Activated effector memory CD4-positive, alpha-beta T cell treated with anti-CD3 and anti-CD28 coated beads, Interleukin-2, amount 50 U/mL, for 16 hours (primary cell): ENCODE measurements at places on chromosomes 6 and 20.

GRCh38 chr6:109301418-109301817 is 80.8 kb downstream of the CD164 start:
- no peak for DNase-seq

- no peak for DNase-seq
These were observed 9.4 kb downstream of the DIDO1 start for GRCh38 chr20:62916703-62917476.

DNA sequence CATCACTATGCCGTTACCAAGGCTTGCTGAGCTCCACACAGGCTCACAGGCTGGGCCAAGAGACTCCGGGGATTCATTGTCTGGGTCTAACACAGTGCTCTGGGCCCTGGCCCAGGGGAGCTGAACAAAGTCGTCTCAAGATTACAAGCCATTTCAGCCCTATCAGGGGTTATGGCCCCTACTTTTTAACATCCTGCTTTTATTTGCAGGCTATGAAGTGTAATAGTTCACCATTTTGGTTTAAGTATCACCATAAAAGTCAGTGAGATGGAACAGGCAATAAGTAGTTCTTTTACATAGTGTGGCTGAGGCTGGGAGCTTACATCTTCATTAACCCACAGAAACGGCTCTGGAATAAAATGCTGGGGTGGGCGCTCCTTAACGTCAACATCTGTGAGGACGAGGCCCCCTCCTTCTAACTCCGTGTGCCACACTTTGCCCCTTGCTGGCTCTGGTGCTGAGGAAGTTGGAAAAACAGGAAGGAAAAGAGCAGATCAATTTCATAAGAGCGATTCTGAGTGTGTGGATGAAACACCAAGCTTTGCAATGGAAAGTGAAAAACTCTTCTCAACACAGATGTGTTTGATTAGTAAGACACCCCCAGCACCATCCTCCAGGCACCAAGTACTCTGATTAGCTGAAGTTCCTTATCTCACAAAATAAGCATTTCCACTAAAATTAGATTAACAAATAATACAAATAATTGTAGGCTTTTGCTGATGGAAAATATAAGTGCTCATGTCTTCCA is 447.3 kb downstream of the MAFB start:
- no peak for DNase-seq

DNA sequence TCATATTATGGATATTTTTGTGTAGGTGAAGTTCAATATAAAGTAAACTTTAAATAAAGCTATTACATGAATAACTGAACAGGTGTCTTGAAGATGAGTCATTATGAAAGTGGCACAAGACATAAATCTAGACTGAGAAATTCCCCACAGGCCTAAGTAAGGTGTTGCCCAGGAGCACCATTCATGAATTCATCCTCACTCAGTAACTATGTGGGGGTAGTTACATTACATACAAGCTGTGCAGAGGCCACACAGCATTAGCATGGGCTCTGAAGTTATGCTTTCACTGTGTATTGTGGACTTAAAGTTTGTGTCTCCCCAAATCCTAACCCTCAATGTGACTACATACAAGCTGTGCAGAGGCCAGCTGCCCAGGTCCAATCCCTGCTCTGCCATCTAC is 65.9 kb downstream of the BCAS1 start:
- no peak for DNase-seq

- no peak for DNase-seq
These were observed 373.1 kb downstream of the CD109 start for GRCh38 chr6:74069089-74069581.

- no peak for DNase-seq
These were observed 128.9 kb upstream of the ZNF184 start for GRCh38 chr6:27601668-27602254.

- DNase-seq, result no peak
These were observed 33.5 kb upstream of the MCM9 start for GRCh38 chr6:118968416-118968815.

- no peak for DNase-seq
These were observed 1.7 kb downstream of the MUCL3 start for GRCh38 chr6:30942338-30943060.
